ENCODE measurements at places on chromosomes 5 and 9.
A peak's percentile ranks its signal among the peaks of the same experiment; 100 is the strongest.

DNA sequence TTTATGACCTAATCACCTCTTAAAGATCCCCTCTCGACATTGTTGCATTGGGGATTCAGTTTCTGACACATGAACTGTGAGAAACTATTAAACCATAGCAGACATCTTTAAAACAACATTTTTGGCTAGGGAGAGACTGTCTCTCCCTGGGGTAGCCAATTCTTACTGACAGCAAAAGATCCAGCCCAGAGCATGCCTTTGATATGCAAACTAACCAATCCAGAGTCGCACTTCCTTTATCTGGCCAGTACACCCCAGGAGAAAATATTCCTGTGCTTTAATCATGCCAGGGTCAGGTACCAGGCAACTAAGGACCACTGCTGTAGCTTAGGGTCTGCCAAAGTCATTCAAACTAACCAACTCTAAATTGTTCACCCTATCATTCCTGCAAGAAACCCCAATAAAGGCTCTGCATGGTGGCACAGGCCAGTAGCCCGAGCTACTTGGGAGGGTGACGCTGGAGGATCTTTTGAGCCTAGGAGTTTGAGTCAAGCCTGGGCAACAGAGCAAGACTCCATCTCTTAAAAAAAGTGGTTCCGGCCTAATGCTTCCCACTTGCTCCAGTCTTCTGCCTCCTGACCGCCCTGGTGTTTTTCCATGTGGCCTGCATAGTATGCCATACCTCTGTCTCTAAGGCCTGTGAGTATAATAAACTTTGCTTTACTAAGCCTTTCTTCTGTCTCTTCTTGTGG lies 62.3 kb upstream of the DAPK1 start:
- no peak for DNase-seq

- DNase-seq: no peak
Measured at GRCh38 chr5:123520677-123521247, 8.8 kb downstream of the CSNK1G3 start.

- no peak for DNase-seq
Measured at GRCh38 chr9:133054966-133055365, 6.8 kb upstream of the CEL start.

DNA sequence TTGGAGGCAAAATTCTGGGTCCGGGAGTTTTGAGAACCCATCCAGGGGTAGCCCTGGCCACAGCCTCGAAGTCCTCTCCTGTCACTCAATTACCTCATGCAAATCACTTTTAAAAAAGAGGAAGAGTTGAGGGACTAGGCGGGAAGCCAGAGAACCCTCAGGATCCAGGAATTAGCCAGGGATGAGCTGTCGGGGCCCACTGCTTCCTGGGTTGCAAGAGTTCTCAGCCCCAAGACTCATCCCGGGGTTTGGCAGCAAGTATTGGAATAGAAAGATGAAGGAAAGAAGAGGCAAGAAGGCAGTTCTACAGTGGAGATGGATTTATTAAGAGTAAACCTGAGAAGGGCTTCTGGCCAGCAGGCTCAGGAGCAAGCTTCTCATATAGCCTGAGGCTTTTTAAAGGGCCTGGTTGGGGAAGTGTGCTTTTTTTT lies 25.6 kb downstream of the C9orf50 start:
- DNase-seq: no peak

- no peak for DNase-seq
Measured at GRCh38 chr5:83440826-83441225, 30.7 kb upstream of the VCAN start.

DNA sequence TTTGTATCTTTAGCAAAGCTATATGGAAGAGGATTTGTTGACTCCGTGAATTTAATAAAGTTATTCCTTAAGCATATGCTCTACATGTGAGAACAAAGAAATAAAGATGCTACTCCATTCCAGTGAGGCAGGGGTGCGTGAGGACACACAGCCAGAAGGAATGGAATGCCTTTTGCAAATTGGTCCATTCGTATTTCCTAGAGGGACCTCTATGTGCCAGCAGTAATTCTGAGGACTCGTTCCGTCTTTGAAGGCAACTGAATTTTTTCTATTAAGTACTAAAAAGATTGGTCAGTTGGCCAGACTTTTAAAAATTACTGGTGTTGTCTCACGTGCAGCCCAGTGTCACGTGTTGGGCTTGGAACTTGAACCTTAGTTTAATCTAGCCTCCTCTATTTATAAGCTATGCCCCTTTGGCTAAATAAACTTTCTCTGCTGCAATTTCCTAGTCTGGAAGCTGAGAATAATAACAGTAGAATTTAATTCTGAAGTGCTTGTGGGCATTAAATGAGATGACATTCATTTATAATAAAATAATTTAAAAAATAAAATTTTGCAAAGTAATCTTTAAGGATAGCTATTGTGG lies 13.9 kb downstream of the RAI14 start:
- DNase-seq: no peak

DNA sequence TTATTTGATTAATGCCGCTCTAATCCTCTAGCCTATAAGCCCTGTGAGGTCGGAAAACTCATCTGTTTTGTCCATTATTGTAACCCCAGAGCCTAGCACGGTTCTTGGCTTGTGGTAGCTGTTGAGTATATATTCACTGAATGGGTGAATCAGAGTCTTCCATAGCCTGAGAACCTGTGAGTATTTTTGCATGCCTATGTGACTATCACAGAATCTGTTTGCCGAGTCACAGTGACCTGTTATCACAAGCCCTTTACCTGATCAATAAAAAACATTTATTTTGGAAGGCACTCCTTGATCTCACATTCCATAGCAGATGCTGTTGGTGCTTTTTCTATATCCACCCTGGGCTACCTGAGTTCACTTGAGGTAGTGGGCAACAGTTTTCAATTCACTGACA lies 125.0 kb upstream of the STC2 start:
- no peak for DNase-seq

GRCh38 chr9:16499892-16500291 lies 370.6 kb downstream of the BNC2 start:
- no peak for DNase-seq

DNA sequence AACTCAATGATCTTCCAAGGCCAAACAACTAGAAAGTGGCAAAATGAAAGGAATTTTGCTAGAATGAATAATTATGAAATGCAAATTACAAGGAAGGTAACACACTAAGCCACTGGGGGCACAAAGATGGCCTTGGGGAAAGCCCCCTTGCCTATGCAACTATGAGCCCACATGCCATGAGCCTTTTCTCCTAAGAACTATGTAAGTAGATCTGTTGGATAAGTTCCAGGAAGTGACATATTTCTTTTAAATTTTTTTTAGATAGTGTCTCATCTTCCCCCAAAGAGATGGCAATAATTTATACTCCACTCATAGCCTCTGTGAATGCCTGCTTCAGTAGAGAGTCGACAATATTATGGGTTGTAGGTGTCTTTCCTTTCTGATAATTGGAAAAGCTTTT lies 257.8 kb downstream of the AUH start:
- DNase-seq: peak; percentile 6

DNA sequence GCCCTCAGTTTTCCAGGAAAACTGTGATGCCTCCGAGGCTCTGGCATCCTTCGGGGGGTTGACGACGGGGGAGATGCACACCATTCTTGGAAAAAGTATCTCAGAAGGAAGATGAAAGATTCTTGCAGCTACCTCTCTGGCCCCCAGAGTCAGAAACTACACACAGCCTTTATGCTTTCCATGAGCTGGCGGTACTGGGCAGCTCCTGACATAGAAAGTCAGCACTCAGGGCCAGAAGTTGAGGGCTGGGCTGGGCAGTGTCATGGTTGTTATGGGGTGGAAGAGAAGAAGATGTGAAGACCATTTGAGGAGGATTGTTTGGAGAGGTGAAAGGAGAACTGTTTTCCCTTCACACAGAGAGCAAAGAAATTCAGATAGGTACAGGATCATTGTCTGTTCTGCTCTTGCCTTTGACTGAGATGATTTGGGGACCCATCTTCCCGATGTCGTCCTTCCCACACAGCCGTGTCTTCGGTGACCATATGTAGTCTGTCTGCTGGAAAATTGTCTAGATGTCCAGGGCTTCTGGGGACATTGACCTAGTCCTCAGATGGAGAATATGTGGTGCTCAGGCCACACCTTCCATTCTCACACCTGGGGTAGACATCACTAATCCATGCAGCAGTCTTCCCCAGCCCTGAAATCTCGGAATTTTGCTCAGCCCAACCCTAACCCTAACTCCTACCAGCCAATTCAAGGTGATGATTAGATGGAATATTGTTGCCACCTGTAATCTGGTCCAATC lies 237.1 kb downstream of the CACNA1B start:
- no peak for DNase-seq

DNA sequence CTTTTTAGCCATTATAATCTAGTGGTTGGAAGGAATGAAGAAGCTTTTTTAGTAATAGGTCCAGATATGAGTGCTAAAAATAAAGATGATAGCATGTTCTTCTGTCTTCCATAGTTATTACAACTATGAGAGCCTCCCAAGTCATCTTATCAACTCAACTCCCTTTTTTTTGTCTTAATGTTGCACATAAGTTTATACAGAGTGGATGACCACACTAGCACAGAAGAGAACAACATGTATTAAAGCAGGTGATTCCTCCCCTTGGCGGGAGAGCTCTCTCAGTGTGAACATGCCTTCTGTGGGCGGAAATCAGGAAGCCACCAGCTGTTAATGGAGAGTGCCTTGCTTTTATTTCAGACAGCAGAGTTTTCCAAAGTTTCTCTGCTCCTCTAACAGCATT lies 40.1 kb upstream of the STX17 start:
- no peak for DNase-seq

- no peak for DNase-seq
Measured at GRCh38 chr5:31133488-31133887, 60.0 kb upstream of the CDH6 start.

GRCh38 chr9:27771803-27772545 lies 198.7 kb upstream of the C9orf72 start:
- DNase-seq: peak; percentile 44

DNA sequence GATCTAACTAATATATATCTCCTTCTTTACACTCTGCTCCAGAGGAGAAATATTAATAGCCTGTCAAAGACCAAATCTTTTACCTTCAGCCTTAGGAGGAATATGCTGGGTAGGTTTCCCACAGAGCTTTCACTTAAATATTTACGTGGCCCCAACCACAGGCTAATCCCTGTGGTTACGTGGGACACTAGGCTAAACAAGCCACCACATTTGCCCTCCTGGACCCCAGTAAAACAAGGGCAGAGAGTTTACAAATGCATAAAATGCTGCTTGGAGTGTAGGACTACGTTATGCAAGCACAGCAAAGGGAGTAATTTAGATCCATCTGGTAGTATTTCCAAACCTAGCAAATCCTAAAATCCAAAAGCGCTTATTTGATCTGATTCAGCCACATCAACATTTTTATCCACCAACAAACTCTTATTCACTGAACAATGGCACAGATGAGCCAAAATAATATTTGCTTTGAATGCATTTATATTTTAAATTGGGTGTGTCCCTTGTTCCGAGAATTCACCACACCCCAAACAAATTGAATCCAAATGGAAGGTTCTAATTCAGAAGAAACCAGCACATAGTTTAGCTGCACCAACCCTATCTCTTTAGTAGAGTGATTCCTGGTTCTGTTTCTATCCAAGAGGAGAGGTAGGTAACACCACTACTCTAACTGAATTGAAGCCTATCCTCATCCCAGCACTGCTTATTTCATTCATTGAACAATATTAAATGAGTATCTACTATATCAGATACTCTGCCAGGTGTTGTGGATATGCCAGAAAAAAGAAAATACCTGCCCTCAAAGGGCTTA lies 179.0 kb downstream of the TSSK1B start:
- DNase-seq: no peak

DNA sequence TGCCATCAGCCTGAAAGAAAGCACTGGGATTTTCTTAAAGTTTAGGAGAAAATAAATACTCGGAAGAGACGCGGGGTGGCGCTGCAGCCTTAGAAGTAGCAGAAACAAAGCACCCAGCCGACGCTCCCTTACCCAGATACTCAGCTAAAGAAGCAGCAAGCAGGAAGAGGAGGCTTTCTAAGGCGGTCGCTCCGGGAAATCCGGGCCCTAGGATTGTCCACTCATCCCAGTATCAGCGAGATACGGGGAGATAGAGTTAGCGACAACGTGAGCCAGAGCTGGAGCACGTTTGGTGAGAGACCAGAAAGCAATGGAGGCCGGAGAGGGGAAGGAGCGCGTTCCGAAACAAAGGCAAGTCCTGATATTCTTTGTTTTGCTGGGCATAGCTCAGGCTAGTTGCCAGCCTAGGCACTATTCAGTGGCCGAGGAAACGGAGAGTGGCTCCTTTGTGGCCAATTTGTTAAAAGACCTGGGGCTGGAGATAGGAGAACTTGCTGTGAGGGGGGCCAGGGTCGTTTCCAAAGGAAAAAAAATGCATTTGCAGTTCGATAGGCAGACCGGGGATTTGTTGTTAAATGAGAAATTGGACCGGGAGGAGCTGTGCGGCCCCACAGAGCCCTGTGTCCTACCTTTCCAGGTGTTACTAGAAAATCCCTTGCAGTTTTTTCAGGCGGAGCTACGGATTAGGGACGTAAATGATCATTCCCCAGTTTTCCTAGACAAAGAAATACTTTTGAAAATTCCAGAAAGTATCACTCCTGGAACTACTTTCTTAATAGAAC lies at the start of gene PCDHB2:
Gene PCDHB2, plus strand, starts transcription at position 135 of the 782 bp plus-strand sequence. Its CDS starts 176 bp downstream, at position 311.
- DNase-seq: peak; percentile 82

GRCh38 chr9:95411054-95411892 lies 93.8 kb upstream of the FANCC start:
- no peak for DNase-seq

DNA sequence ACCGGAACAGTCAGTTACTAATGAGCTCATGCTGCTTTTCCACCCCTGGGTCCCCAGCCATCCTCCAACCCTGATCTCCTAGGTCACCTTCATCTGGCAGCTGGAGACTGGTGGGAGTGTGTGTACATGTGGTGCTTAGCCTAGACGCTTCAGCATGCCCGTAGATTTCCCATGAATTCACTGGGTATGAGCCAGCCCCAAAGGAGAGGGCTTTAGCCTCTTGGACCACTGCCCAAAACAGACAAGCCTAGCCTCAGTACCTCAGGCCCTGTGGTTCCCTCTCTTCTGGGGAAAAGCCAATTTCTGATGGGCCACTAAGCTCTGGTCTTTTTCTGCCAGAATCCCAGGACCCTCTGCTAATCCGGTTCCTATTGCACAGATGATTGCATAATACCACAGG lies 48.0 kb upstream of the ASTN2 start:
- no peak for DNase-seq

- DNase-seq: no peak
Measured at GRCh38 chr5:74810915-74811314, 43.9 kb downstream of the NSA2 start.

GRCh38 chr5:120567921-120568320 lies 103.8 kb downstream of the PRR16 start:
- no peak for DNase-seq

GRCh38 chr5:122985954-122986721 lies 50.4 kb downstream of the PPIC start:
- no peak for DNase-seq

- no peak for DNase-seq
Measured at GRCh38 chr9:133742251-133742650, 4.1 kb upstream of the SARDH start.

DNA sequence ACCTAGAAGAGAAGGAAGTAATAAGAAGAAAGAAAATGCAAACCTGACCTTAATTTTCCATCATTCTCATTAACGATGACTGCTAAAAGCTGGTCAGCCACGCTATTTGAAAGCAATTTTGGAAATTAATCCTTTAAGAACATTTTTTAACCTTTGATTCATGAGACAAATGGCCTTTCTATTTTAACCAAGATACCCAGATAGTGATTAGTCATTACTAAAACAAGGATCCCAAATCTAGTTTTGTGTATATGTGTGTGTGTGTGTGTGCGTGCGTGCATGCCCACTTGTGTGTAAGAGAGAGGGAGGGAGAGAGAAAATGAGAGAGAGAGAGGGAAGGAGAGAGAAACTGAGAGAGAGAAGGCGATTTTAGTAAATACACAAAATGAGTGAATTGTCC lies 329.5 kb downstream of the DEPDC1B start:
- DNase-seq: no peak

- peak; percentile 19 for DNase-seq
Measured at GRCh38 chr5:81749192-81749560, 1.7 kb downstream of the SSBP2 start.
